ENCODE measurements at places on chromosomes 2 and 18.

- no peak for DNase-seq
These were observed 343.8 kb downstream of the SUCLG1 start for GRCh38 chr2:84115173-84115857.

DNA sequence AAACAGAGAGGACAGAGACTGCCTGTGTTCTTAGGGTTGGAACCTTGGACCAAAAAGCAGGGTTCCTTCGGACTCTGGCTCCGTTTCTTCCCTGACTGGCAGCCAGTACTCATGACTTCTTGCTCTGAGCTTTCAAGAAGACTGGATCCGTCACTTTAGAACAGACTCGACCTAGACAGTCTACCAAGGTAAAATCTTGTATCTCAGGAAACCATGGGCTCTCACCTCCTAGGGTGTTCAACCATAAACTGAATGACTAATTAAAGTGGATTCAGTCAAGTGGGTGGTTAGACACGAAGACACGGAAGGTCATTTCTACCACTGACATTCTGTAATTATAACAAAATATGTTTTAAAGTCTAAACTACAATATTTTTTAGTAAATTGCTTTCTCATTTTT, 153.8 kb upstream of the SLC39A10 start:
- DNase-seq = no peak

GRCh38 chr2:23673830-23674679, 252.9 kb downstream of the ATAD2B start:
- DNase-seq = no peak

GRCh38 chr2:45588158-45588829, 22.8 kb downstream of the SRBD1 start:
- DNase-seq = no peak

GRCh38 chr18:77052297-77052982, 80.1 kb downstream of the MBP start:
- DNase-seq = no peak

- no peak for DNase-seq
These were observed 1.9 kb downstream of the ADCYAP1 start for GRCh38 chr18:906416-907114.

DNA sequence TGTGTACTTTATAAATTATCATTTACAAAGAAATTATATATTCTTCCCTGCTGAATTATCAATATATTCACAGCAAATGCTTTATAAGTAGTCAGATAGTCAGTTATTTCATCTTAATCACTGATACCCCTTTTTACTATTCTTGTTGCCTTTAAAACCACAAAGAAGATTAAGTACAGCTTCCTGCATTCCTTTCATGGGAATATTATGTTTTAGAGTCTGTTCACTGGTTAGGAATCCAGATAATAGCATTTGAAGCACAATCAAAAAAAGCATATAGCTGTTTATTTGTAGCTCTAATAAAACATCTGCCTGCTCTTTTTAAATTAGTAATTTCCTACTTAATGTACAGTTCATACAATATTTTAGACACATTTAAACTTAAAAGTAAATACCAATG, 508.9 kb downstream of the FBXO15 start:
- no peak for DNase-seq

DNA sequence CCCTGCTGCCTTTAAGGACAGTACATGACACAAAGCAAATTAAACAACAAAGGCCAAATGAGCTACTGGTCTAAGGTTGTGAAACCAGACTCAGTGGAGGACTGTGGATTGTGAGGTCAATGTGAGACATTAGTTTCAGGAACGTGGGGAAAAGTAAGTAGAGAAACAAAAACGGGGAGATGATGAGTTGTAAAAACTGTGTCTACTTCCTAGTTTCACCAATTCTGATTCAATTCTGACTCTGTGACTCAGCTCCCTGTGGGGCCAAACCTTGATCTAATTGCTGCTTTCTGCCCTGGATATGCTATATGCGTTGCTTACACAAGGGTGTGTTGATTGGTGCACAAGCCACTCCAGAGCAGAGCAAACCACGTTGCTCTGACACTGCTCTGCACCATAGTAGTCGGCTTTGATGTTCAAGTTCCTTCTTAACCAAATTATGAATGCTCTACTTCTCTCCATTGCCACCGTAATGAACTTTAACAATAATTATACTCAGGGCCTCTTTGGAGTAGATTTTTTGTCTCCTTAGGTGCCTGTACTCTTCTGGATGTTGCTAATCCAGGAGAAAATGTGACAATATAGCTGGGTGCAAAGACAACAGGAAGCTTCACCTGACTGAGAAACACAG, 1640.1 kb upstream of the CELF4 start:
- no peak for DNase-seq

- no peak for DNase-seq
These were observed 516.8 kb upstream of the FANCL start for GRCh38 chr2:58757971-58758370.

DNA sequence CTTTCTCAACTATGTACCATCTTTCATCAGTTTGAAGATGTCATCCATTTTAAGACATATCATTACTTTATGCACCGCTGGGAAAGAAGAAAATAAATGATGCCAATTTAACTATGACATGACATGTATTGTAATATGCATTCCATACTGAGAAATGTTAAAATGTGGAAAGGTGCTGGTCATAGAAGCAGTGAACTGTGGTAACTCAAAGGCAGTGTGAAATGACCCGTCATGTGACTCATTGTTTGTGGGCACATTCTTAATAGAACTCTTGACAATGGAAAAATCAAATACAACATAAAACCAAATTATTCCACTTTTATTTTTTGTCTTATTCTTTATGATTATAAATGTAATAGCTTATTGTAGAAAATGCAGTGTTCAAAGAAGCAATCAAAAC, 455.0 kb upstream of the ST6GAL2 start:
- DNase-seq = no peak

- no peak for DNase-seq
These were observed 896.7 kb upstream of the ZEB2 start for GRCh38 chr2:145416640-145417039.

- no peak for DNase-seq
These were observed 185.9 kb downstream of the SLC39A10 start for GRCh38 chr2:195842932-195843331.

DNA sequence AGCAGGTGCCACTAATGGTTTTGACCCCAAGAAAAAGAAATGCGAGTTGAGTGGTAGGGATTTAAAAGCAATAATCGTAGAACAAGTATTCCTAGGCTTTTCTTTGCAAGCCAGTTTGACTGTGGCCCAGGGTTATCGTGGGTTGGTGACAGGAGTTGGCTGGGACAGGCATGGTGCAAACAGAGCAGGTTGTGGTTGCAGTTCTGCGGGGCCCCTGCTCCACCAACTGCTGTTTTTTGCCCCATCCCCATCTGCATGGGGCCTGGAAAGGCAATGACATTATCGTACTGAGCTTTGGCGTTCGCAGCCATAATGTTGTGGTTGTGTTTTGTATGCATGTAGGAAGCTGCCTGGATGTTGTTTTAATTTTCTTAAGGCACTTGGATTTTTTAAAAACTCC, 274.0 kb downstream of the TSN start:
- DNase-seq = no peak

DNA sequence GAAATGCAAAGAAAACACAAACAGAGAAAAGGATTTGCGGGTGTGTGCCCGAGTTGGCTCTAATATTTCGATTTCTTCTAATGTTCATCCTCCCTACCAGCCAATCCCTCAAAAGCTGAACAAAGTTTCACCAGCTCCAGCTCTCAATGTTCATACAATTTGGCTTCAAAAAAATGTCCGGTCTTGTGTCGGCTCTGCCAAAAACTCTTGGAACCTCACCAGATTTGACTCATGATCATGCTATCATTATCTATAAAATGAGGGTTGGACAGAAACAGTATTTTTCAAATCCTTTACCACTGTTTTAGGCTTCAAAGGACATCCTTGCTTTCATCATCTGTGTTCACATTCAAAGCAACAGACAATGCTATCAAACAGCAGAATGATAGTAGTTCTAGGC, 88.2 kb downstream of the CRACDL start:
- no peak for DNase-seq

GRCh38 chr2:3547915-3548314, 10.2 kb downstream of the RNASEH1 start:
- no peak for DNase-seq

- no peak for DNase-seq
These were observed 29.5 kb downstream of the RMC1 start for GRCh38 chr18:23532848-23533247.

DNA sequence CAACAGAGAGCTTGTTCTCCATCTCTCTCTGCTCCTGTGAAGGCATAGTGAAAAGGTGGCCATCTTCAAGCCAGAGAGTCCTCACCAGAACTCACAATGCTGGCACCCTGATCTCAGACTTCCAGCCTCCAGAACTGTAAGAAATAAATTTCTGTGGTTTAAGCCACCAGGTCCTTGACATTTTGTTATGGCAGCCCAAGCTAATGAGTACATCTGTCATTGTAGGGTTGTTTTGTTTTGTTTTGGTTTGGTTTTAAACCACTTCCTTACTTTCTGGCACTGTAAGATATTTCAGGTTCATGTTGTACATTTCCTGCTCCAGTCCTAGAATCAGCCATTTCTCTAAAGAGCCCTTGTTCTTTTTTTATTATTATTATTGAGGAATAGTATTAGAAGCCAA, 171.2 kb downstream of the CPS1 start:
- DNase-seq = no peak

GRCh38 chr18:62537042-62537894, 14.4 kb downstream of the ZCCHC2 start:
- DNase-seq = no peak

DNA sequence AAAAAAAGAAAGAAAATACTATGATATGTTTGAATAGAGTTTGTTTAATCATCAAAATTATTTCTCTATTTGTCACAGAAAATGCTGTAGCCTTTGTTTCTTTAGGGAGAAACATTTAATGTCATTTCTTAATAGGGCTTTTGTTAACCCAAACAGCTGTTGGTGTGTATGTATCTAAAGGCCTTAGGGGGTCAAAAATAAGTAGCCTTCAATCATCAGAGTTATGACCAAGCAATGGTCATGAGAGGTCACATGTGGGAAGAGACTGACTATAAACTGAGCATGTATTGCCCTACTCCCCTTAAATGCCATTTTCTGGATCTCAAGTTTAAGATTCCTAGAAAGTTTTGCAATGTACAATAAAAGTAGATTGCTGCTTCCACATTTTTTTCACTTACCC, 22.7 kb downstream of the HNMT start:
- DNase-seq = no peak

- DNase-seq = no peak
These were observed 18.1 kb downstream of the LPIN2 start for GRCh38 chr18:2994603-2995432.

GRCh38 chr2:200242570-200242969, 63.9 kb upstream of the SPATS2L start:
- DNase-seq = no peak

- no peak for DNase-seq
These were observed 107.9 kb downstream of the PRKCE start for GRCh38 chr2:45759310-45759851.
